Hematopoietic multipotent progenitor cell treated with erythropoietin and hydrocortisone succinate and interleukin-3 and kit ligand, for 17 days (in vitro differentiated cells): ENCODE measurements at places on chromosomes 5 and 9.

GRCh38 chr9:90368928-90369327 lies 273.7 kb downstream of the DIRAS2 start:
- DNase-seq, result no peak

DNA sequence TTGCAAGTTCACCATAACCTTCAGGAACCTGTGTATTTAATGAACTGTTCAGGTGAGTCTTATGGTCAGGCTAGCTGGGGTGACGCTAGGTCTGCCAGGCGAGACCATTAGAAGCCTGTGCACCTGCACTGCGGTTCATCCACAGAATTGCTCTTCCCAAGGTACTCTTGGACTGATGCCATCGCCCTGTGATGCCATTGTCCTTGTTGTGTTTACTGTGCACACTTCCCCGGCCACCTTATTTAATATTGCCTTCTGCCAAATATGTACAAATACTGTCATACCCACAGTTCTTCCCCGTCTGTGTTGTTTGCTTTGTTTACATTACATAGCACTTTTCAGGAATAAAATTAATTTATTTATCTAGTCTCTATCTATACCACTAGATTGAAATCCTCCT lies 66.3 kb downstream of the RCL1 start:
- no peak for DNase-seq

- DNase-seq, result no peak
These were observed 2191.0 kb upstream of the ACO1 start for GRCh38 chr9:30193421-30193820.

- no peak for DNase-seq
These were observed 127.4 kb downstream of the PALM2AKAP2 start for GRCh38 chr9:109907400-109907799.

GRCh38 chr5:180869587-180869986 lies 8.5 kb upstream of the ZFP62 start:
- no peak for DNase-seq

- DNase-seq, result no peak
These were observed 28.4 kb upstream of the CAST start for GRCh38 chr5:96633820-96634219.

GRCh38 chr9:12719431-12719830 lies 26.2 kb downstream of the TYRP1 start:
- DNase-seq, result no peak

DNA sequence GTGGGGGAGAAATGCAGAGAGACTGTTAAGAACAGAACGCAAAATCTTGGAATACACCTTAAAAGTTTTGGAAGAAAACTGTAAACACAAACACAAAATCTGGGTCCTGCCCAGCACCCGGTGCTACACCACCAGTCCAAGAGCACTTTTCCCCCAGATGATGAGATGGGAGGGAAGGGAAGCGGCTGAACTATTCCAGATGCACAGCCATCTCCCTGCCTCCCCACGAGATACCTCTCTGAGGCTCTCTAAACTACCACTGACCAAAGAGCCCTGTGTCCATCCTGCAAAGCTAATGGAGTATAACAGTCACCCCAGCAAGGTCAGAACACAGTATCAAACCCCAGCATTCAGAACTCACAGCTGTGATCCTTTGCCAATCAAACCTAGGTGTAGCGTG lies 8.0 kb downstream of the SPARC start:
- no peak for DNase-seq

GRCh38 chr5:96288845-96289185 lies 144.2 kb downstream of the PCSK1 start:
- DNase-seq, result no peak

DNA sequence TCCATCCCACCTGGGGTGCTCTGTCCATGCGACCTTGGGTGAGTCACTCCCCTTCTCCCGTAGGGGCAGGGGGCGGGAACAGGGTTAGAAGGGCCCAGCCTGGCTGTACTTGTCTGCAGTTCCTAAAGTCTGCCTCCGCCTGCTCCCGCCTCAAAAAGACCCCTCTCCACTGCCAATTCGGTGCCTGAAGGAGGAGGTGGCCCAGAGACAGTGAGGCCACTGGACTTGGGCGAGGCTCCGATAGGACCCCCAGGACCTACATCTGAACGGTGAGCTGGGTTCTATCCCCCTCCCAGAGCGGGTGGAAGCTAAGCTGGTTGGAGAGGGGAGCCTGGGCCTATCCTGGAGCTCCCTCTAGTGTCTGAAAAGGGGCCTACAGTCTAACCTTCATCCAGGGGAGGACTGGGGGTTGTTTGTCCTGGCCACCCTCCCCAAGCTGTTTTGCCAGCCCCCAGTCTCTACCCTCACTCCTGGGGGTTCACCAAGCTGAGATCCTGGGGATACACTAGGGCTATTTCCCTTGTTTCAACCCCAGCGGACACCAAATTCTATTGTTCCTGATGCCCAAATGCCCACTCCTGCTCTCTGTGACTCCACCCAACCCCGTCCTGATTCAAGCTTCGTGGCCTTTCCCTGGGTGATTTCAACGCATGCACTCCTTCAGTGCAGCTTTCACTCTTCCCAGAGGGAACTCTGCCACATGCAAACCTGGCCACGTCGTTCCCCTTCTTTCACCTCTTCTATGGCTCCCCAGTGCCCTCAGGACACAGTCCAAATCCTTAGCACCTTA lies 6.1 kb upstream of the CRB2 start:
- peak; percentile 77 for DNase-seq

DNA sequence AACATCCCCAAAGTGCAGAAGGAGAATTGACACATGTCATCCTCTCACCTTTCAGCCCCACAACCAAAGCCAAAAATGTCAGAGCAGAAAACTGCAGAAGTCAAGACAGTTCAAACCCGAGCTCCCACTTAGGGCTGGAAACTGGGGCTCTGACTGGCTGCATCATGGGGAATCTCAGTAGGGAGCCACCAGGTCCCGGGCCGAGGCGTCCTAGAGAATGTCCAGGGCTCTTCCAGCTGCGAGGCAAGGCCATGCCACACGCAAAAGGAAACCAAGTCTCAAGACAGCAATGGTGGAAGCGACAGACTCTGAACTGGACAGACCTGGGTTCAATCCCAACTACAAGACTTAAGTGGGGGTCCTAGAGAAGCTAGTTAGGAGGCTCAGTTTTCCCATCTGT lies 13.8 kb downstream of the SH3PXD2B start:
- no peak for DNase-seq

- peak; percentile 8 for DNase-seq
These were observed 603.7 kb downstream of the BNC2 start for GRCh38 chr9:16266648-16267276.
